Osteoblast (primary cell): ENCODE measurements at places on chromosomes 1 and 21.

GRCh38 chr1:185156288-185156853, 382 bp downstream of the TRMT1L start:
- DNase-seq = peak; percentile 73

DNA sequence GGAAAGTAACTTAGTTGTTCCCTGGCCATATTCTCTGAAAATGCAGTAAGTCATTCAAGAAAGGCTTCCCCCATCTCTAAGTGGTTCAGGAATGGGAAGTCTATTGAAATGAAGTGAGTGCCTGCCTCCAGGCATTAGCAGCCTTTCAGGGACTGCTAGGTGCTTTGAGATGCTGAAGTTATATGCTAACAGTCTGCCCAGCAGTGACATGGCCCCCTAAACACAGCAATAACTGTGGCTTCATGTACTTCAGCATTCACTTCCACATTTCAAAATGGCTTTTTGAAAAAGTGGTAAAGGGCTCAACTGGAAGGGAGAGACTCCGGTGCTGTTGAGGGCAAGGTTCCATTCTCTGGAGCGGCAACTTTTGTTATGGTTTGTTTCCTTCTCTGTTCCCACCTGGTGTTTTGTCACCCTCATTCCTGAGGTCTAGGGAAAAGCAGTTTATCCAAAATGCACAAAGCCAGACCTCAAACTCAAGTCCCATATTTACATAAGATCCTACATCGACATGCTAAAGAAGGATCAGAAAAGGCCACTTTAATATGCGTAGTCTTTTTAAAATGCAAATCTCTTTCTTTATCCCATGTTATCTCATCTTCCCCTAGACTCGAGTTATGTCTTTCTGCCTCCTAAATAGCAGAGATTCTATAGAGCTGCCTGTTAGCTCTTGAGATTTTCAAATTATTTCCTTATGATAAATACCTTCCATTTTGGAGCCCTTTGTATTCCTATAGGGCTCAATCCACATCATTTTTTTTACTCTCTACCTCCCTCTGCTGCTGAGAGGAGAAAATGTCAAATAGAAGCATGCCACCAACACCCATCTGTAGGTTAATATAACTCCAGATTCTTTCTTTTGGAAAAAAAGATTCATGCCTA, 34.2 kb upstream of the LRRC8C start:
- no peak for DNase-seq

DNA sequence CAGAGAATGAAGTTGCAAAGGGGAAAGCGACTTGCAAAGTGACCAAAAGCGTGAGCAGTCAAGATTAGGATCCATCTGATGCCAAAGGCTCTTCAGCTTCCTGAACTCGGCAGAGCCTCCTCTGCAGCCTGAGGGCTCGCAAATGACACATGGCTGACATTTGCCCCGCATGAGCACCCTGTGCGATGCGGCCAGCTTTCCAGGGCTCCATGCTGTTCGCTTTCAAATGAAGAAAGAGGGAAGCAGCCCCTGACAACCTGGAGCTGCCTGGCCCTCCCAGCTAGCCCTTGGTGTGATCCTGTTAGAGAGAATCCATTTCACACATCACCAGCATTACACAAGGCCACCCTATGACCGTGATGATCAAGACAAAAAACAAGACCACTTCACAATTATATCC, 20.2 kb upstream of the FAM131C start:
- peak; percentile 69 for DNase-seq

GRCh38 chr21:28641731-28642130, 350.9 kb downstream of the LTN1 start:
- no peak for DNase-seq
